ENCODE measurements at places on chromosomes 12 and 14.

DNA sequence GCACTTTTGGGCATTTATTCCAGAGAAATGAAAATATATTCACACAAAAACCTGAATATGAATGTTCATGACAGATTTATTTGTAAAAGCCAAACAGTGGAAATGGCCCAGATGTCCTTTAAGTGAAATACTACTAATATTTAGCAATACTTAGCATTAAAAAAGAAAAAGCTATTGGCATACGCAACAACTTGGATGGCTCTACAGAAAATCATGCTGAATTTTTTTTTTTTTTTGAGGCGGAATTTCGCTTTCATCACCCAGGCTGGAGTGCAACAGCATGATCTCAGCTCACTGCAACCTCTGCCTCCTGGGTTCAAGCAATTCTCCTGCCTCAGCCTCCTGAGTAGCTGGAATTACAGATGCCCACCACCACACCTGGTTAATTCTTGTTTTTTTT, 24.1 kb downstream of the FGD6 start:
- no peak for DNase-seq

GRCh38 chr14:73252491-73253322, 15.4 kb downstream of the PAPLN start:
- no peak for DNase-seq

- no peak for DNase-seq
These were observed 823.7 kb downstream of the AACS start for GRCh38 chr12:125888921-125889320.

GRCh38 chr12:46921048-46921763, 95.4 kb upstream of the SLC38A4 start:
- DNase-seq: no peak

GRCh38 chr14:60051721-60052221, 40.0 kb upstream of the PCNX4 start:
- DNase-seq: no peak

- DNase-seq: no peak
These were observed 16.3 kb downstream of the ZBTB39 start for GRCh38 chr12:56989861-56990610.

- DNase-seq: no peak
These were observed 124.4 kb upstream of the PRMT8 start for GRCh38 chr12:3366451-3367110.

- no peak for DNase-seq
These were observed 33.5 kb downstream of the UNC79 start for GRCh38 chr14:93464271-93464670.

- no peak for DNase-seq
These were observed 830.1 kb upstream of the MGAT4C start for GRCh38 chr12:87086118-87086891.
